ENCODE measurements at places on chromosomes 13 and 19.

- DNase-seq = no peak
Measured at GRCh38 chr19:18423258-18424020, 4.2 kb downstream of the SSBP4 start.

DNA sequence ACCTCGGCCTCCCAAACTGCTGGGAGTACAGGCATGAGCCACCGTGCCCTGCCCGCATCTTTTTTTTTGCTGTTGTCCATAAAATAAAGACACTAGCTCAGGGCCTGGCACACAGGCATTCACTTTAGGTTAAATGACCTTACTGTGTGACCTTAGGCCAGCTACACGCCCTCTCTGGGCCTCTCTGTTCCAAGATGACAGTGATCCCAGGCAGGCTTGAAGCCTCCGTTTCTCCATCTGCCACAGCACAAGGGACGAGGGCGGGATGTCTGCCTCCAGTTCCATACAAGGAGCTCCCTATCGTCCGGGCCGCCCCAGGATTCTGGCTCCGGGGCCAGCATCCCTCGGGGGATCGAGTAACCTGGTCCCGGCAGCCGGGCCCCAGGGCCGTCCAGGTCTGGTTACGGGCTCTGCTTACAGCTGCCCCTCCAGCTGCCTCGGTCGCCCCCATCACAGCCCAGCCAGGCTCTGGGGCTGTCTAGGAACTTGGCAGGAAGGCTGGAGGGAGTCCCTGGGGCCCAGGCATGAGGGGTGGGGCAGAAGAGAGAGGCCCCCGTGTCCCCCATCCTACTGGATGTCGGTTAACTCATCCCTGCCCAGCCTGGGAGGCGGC, 11.9 kb upstream of the SEMA6B start:
- DNase-seq = no peak

DNA sequence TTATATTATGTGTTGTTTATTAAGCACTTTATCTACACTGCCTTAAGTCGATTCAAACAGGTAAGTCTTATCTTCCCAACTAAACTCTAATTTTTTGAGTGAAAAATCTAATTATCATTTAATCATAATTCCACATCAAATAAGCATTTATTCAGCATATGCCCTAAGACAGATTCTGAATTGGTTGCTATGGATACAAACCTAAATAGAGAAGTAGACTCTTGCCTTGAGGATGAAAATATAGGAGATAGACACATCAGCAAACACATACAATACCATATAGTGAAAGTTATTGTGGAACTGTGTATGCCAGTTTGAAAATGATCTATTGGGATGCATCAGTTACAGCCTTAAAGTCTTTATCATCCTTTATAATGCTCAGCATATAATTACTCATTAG, 1679.9 kb downstream of the SLITRK1 start:
- no peak for DNase-seq

- DNase-seq = no peak
Measured at GRCh38 chr13:50690006-50690405, 153.5 kb downstream of the DLEU7 start.

DNA sequence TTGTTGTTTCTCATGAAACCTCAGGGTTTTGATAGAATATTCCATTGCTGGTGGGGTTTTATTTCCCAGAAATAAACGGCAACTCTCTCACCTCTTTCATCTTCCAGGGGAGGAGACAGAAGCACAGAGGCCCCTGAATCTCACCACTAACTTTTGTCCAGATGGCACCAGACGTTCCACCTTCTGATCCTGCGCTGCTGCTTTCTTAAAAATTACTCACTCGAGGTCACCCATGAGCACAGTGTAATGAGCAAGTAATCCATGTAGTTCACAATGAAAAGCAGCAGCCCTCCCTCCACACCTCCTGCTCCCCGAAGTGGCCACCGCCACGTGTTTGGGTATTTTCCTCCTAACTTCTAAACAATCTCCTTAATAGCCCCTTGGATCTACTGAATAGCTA, 51.3 kb downstream of the TEX29 start:
- DNase-seq = no peak

- DNase-seq = no peak
Measured at GRCh38 chr19:45442408-45442777, 18.7 kb upstream of the ERCC1 start.

DNA sequence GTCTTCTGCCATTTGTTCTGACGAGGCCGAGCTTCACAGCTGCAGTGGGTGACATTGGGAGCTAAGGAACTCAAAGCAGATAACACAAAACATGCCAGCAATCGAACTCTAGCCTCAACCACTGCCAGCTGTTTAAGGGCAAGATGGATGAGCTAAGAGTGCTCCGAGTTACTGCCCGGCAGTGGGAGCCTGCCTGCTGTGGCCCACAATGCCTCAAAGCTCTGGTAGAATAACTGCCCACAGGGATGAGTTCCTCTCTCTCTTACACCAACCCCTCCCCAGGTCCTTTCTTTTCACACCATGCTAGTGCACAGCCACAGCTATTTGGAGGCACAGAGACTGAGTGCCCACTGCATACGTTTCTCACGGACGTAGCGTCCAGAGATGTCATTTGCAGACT, 330.5 kb downstream of the FGF9 start:
- DNase-seq = no peak

- no peak for DNase-seq
Measured at GRCh38 chr19:45142726-45143110, 18.1 kb downstream of the NKPD1 start.

GRCh38 chr13:44278166-44278565, 95.5 kb upstream of the SERP2 start:
- peak; percentile 78 for DNase-seq

DNA sequence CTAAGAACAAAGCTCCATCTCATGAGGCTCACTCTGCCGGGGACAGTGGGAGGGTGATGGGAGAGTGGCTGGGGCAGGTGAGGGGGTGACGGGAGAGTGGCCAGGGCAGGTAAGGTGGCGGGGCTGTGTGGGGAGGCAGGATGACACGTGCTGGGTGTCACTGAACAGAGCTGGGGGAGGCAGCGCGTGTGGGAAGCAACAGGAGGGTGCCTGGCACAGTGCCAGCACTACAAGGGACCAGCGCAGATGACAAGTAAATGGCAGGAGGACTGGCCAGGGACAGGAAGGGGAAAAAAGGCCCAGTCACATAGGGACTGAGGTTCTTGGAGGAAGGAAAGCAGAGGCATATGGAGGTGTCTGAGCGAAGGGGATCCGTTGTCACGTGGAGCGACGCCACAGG, 129.9 kb downstream of the RNF17 start:
- no peak for DNase-seq

DNA sequence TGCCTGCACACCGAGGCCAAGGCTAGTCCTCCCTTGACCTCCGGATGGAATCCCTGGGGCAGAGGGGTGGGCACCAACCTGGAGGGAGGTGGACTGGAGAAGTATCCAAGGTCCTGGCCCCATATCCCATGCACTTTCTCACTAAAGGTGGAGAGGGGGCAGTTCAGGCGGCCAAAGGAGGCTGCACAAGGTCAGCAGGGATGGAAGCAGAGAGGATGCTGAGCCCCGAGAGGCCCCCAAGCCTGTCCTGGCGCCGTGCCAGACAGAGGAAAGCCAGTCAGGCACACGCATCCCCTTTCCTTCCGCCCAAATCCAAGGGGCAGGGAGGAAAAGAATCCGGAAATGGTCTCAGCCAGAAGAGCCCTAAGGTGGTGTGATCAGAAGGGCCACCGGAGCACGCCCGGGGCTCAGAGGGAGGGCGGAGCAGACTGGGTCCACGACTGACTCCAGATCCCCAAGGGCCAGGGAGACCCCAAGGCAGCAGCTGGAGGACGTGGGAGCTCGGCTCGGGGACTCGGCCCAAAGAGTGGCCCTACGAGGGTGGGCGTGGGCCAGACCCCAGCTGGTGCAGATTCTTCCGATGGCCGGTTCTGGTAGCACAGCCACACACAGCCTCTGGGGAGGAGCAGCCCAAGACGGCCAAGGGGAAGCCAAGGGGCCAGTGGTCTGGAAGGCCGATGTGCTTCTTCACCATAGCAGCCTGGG, 60.0 kb downstream of the MLLT1 start:
- DNase-seq = no peak

DNA sequence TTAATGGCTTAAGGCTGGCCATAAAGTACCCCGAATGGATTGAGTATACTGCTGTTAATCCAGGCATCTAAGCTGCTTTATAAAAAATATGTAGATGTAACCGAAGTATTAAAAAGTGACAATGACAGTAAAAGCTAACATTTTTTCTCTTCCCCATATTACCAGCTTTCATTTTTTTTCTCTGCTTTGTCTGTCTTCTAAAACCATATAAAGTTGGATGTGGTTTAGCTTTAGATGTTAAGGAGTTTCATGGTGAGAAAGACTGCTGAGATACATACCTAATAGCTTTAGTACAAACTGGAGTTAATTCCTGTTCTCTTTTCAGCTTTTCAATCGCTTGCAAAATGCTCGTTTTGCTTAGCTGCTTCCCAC, 838 bp downstream of the AKAP11 start:
- DNase-seq = no peak

DNA sequence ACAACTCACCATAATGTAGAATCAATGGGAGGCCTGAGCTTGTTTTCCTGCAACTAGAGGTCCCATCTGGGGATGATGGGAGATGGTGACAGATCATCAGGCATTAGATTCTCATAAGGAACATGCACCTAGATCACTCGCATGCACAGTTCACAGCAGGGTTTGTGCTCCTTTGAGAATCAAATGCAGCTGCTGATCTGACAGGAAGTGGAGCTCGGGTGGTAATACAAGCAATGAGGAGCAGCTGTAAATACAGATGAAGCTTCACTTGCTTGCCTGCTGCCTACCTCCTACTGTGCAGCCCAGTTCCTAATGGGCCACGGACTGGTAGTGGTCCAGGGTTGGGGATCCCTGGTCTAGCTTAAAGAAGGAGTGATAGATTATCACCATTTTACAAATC, 33.0 kb downstream of the KPNA3 start:
- DNase-seq = no peak

- DNase-seq = no peak
Measured at GRCh38 chr13:71339005-71339404, 528.0 kb downstream of the DACH1 start.

DNA sequence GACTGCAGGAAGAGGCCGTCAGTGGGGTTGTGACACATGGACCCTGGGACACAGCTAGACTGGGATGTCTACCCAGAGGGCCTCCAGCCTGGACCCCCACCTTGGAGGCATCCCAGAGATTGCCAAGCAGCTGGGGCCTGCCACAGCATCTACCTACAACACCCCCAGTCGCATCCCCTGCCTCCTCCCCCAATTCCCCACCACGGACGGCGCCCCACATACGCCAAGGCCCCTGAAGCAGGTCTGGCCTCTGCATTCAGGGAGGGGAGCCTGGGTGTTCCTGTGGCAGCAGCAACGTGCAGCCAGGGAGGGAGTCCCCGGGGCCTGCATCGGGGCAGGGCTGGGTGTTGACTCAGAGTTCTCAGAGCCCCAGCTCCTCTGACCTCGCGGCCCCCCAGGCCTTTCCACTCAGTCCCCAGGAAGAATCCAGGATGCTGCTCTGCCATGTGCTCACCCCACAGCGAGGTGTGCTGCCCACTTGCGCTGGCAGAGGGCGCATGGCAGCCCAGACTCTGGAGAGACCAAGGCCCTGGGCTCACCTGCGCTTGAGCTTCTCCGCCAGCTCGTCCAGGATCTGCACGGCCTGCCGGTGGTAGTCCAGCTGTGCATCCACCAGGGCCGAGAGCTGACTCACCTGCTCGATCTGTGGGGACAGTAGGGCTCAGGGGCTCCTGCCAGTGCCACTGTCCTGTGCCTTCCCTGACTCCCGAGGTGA, 19.6 kb downstream of the MPND start:
- peak; percentile 83 for DNase-seq

DNA sequence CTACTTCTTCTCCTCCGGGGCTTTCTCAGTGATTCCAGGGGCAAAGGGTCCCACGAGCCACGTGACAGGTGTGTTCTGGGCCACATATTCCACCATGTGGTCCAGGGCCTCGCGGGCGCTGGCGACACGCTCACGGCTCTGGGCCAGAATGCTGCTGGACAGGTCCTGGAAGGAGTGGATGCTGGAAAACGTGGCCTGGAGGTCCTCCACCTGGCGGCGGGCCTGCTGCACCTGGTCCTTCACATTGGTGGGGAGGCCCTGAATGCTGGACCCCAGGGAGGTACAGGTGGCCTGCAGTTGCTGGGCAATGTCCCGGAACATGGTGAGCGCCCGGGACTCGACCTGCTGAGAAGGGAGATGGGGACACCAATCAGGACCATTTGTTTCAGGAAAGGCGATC, 7.7 kb upstream of the TICAM1 start:
- no peak for DNase-seq

GRCh38 chr19:10604460-10604980, 17.4 kb upstream of the AP1M2 start:
- no peak for DNase-seq

- DNase-seq = no peak
Measured at GRCh38 chr13:43227721-43228120, 204.3 kb downstream of the DNAJC15 start.

GRCh38 chr19:40070058-40070457, 14.0 kb upstream of the ZNF780B start:
- DNase-seq = no peak

- no peak for DNase-seq
Measured at GRCh38 chr19:2970201-2970835, 7.0 kb upstream of the TLE6 start.

DNA sequence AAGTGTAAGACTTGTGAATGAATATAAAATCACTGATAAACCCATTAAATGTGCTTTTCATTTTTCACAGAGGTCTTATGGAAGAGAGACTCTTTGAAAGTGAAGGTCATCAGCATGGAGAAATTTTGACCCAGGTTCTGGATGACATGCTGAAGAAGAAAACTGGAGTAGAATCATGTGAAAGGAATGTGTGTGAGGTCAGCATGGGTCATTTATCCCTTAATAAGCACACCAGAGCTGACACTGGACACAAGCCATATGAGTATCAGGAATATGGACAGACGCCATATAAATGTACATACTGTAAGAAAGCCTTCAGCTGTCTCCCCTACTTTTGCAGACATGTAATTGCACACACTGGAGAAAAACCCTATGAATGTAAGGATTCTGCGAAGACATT, 29.0 kb downstream of the ZNF20 start:
- DNase-seq = no peak

DNA sequence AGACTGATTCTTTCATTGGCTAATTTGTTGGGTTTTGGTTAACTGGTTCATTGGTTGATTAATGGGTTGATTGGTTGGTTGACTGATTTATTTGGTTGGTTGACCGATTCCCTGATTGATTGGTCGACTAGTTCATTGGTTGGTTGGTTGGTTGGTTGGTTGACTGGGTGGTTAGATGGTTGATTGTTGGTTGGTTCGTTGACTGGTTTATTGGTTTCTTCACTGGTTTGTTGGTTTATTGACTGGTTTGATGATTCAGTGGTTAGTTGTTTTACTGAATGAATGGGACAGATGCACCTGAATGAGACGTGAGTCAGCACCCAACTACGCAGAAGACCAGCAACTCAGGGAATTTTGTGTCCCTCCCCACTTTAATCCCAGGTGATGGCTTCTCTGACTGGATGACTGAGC, 2.7 kb upstream of the NUP62 start:
- DNase-seq = no peak

Data from lower leg skin (tissue), 4 donors.